ENCODE measurements at places on chromosomes 11 and 22.

- no peak for DNase-seq
Observed at GRCh38 chr11:12860827-12861226, 148.3 kb upstream of the RASSF10 start.

GRCh38 chr22:37492428-37493344, 6.5 kb upstream of the MFNG start:
- DNase-seq = no peak

DNA sequence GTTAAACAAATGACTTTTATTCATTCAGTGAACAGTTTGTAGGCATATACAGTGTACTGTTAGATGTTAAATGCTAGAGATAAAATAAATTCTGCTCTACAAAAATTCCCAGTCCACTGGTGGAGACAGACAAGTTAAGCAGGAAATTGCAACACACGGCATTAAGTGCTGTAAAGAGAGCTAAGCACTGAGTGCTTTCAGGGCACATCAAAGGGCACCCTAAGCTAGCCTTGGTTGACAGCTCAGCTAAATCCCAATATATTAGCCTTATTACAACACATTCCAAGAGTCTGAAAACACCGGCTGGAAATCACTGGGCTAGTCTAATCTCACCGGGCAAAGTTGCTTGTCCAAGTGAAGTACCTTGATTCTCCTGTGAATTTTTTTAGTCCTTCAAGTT, 55.1 kb downstream of the NOX4 start:
- no peak for DNase-seq

- DNase-seq = no peak
Observed at GRCh38 chr11:108847298-108847990, 182.6 kb downstream of the DDX10 start.

DNA sequence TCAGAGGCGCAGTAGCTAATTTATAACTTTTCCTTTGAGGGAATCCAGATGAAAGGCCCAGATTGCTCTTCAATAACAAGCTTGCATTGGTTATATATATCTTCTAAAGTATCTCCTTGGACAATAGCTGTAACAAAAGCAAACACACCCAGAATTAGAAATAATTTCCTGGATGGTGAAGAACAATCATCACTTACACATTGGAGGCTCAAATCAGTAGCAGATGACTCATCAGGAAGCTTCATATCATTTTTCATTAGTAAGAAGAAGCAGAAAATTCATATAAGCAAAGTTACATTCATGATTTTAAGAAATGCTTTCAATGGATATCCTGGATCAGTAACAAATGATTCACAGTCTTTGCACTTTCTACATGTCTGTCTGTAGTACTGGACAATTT, 173.6 kb upstream of the CCDC90B start:
- no peak for DNase-seq
